D721Med (cell line): ENCODE measurements at places on chromosomes 6 and 20.

DNA sequence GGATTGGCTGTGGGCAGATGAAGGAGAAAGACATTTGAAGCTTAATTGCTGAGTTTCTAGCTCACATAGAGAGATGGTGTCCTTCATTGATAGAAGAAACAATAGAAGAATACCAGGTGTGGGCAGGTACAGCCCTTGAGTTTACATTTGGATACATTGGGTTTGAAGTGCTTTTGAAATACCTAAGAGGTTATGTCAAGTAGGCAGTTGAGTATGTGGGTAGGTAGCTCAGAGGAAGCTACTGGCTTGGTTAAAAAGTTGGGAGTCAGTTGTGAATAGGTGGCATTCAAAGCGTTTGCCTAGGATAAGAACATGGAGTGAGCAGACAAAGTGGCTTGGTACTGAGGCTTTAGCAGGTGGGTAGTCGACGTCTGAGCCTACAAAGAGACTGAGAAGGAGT lies 25.0 kb downstream of the NDUFAF5 start:
- DNase-seq = no peak

DNA sequence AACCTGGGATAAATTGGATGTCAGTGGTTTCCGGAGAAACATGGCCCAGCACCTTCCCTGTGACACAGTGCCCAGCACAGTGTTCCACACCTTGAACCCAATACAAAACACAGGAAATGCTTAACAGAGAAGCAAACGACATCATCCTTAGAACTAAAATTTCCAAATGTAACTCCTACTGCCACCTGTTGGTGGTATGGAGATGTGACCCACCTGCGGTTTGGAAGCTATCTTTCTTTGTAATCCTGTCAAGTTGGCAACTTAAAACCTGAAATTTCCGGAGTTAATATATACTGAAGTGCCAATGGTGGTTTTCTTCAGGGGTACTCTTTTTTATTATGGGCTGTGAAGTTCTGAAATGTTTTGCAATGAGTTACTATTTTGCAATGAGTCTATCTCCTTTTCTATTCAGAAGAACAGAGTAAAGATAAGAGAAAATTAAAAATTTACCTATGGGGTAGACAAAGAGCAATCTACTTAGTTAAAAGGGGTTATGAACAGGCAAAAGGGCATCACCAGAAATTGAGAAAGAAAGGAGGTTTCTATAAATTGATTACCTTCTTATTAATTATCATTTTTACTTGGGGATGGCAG lies 658.8 kb downstream of the PTPRT start:
- DNase-seq = no peak

- DNase-seq = no peak
Measured at GRCh38 chr6:146593986-146594385, 4.8 kb upstream of the ADGB start.

DNA sequence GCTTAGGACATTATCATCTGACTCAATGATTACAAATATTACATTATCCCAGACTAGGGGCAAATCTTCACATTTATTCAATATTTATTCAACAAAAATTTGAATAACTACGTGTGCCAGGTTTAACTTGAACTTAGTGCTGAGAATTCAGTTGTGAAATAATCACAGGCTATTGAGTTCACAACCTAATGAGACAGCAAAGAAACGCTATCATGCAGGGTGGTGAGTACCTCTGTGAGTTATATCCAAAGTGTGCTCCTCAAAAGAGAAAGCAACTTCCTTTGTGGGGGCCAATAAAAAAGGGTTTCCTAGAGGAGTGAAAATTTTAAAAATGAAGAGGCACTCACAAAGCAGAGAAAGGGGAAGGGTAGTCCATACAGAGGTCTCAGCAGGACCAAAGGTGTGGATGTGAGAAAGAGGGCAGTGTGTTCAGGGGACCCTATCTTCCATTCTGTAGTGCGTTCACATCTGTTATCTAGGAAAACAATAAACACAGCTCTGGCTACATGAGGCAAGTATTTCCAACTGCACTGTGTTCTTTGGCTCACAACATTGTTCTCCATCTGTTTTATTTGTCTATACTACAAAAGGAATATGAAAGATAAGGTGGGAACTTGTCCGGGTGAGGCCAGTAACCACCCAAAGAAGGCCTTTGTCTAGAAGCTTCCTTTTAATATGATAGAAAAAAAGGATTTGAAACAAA lies 155.4 kb upstream of the MARCKS start:
- no peak for DNase-seq

- DNase-seq = no peak
Measured at GRCh38 chr6:71309656-71310055, 21.0 kb downstream of the OGFRL1 start.
